Stimulated activated CD4-positive, alpha-beta T cell treated with anti-CD3 and anti-CD28 coated beads, Interleukin-15, amount 100 ng/mL, for 1 hour (primary cell): ENCODE measurements at places on chromosomes 7 and 10.

GRCh38 chr7:45324683-45325237 is 167.2 kb downstream of the RAMP3 start:
- no peak for DNase-seq

- DNase-seq, result no peak
These were observed 98.2 kb downstream of the BTRC start for GRCh38 chr10:101452176-101452575.

DNA sequence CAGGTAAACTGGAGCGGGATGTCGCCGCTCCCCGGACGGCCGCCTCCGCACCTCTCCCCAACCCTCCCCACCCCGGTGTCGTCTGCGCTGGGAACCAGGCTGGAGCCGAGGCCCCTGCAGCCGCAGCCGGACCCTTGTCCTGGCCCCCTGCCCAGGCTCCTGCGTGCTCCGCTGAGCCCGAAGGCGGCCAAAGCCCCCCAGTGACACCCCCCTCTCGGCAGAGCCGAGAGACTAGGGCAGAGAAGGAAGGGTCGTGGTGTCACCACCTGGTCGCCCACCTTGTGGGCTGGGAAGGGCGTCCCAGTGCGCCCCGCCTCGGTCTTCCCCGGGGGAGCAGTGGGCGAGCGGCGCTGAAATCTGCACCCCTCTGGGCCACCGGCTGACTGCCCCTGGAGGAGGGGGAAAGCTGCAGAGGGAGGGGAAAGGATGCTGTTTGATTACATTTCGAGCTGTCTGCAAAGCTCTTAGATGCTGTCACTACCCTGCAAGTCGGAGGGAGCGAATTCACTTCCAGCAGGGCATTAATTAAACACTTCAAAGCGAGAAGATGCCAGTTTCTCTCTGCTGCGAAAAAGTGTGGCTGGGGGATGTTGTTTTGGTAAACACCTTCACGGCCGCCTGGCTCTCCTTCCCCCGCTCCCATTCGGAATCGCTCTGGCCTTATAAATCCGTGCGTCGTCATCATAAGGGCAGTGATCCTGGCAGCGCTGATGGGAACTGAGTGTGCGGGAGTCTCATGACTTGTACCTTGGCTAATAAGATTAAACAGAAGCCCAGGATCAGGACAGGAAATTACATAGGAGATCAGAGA is 622 bp downstream of the DYNC1I1 start:
- DNase-seq, result no peak

- DNase-seq, result no peak
These were observed 9.6 kb downstream of the PKD1L1 start for GRCh38 chr7:47938574-47939165.

DNA sequence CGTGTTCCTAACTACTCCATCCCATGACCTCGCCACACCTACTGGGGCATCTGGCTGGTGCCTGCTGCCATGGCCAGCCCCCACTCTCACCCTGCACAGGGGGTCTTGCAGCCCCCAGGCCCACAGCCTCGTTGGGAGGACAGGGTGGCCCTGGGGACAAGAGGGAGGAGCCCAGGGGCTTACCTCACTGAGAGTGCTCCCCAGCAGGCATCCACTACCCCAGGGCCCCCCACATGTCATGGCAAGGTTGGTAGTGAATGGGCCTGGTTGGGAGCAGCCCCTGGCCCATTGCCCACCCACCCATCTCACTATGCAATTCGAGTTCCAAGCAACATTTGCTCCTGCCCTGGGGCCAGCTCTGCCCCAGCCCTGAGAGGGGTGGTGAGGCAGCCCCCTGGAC is 24.0 kb upstream of the AMZ1 start:
- no peak for DNase-seq

GRCh38 chr10:114709984-114710383 is 51.9 kb upstream of the ABLIM1 start:
- DNase-seq, result no peak

DNA sequence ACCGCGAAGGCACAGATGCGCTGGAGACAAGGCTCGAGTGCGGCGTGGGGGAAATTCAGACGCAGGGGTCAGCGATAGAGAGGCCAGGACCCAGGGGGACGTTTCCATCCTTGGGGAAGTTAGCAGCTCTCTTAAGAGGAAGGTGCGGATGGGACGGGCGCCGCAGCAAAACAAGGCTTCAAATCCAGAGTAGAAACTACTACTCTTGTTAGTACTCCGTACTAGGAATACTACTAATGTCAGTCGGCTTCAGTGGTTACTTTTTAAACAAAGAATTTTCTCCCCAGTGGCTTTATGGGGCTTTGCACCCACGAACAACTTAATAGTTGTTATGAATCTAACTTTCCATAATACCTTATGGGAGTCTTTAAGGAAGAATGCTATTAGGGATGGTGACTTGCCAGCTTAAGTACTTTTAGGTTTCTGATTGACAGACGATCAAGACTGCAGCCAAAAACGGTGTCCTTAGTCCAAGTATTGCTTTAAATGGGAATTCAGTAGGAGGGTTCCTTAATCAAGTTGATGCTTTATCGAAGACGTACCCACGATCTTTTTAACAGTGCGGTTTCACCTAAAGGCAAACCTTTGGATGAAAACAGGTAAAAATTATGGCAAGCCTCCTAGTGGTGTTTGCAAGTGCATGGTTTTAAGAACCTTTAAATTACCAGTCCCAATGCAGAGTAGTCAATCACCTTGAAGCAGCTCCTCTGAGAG is 812 bp upstream of the IDE start:
- DNase-seq, result no peak

DNA sequence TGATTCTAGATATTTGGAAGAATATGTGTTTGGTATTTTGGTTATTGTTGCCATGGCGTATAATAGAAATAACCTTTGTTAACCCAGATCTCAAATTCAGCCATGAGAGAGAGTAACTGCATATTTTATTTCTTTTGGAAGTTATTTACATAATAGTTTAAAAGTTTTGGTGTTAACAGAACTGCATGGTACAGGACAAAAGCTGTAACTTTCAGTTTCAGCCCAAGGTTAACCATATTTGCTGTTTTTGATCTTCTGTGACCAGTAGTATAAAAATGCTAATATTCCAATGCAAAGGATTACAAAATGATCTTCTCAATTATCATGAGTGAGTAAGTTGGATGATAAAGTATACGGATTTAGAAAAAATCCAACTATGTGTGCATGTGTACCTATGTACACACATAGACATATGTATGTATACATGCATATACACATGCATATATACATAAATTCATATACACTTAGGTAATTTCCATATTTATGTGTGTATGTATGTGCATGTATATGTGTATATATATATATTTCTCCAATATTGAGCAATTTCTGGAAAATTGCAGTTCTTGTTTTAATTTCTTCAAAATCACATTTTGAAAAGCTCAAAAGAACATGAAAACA is 38.0 kb upstream of the PIP4K2A start:
- no peak for DNase-seq
